ENCODE measurements at places on chromosomes 6 and 20. TPM values are rescaled to one million over a fixed set of nuclear protein-coding genes. Genes with fewer than 3 reads are reported as not detected.
A peak's percentile ranks its signal among the peaks of the same experiment; 100 is the strongest.

DNA sequence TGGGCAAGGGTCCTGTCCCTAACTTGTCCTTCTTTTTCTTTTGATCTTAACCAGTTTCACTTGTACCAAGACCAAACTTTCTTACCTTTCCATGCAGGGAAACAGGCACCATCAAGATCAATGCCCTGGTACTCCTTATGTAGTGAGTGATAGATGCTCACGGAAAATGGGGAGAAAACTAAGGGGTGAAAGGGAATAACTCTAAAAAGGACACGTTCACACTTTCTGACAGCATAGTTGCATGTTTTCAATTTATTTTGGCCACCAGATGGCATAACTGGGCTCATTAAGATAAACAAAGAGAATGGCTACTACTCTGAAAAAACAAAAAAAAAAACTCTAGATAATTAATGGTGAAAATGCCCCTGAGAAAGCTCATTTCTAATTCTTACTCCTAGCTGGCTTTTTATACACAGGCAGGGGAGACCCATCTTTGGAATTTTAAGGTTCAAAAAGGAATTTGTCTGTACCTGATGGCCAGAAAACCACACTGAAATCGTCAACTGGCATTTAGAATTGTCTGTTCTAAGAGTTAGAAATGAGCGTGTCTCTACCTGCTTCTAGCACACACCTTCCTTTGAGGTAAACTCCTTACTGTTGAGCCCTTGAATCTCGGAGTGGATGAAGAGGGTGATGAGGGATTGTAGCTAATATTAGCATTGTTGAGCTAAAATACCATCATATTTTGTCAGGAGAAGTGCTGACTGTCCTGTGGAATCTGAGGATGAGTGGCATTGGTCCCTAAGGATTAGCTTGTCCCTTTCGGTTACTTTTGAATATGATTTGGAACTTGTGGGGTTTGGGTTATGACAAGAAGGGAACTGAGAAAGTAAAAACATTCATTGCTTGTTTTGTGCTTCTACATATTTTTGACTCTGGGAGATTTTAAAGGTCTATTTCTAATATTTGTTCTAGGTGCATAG lies 62.2 kb upstream of the DDR1 start:
- DNase-seq, result no peak

- DNase-seq, result peak; percentile 77
Measured at GRCh38 chr20:21101932-21102575, 4.1 kb downstream of the LINC00237 start.

DNA sequence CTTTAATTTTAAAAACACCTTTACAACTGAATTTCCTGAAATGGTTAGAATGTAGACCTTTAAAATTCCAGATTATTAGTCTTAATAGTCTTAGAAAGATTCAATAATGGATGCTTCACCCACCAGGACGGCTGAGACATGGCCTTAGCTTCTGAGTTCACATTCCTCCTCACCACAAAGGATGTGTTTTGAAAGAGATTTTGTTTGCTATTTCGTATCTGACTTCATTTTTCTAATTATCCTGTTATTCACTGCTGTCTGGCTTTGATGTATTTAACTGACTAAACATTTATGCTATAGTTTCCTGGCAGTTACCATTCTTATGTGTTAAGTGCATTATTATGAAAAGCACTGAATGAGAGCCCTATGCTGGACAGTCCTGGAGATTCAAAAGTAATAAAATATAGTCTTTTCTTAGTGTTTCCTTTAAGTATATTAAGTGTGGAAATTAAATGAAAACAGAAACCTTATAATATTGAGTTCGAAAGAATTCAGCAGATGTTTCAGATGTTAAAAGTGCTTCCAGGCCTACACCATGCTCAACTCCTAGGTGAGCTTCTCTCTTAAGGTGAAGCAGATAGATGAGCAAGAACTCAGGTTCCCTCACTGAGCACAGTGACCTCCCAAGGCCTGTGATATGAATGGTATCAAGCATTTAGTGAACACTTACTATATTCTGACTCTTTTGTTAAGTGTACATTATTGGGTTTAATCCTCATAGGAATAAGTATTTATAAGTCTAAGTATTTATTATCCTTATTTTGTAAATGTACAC lies 40.3 kb downstream of the MAP3K4 start:
- DNase-seq, result no peak

DNA sequence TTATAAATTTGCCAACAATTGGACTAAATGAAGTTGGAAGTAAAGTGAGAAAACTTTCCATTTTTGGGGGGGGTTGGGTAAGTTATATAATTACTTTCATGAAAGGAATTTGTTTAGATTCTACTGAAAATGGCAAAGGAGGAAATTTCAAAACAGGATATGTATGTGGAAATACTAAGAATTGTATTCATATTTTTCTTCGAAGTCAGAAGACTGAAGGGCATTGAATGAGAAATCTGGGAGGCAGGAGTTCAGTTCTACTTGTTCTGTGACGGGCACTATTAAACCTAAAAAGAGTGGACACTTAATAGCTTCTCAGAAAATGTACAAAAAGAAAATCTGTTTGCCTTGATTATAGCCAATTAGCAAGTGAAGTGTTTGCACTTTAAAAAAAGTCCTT lies 114.7 kb downstream of the PRIM2 start:
- DNase-seq, result no peak

- no peak for DNase-seq
Measured at GRCh38 chr6:162029873-162030576, 697.5 kb downstream of the PRKN start.

GRCh38 chr6:107820338-107821261 lies 3.5 kb downstream of the SCML4 start:
- no peak for DNase-seq

DNA sequence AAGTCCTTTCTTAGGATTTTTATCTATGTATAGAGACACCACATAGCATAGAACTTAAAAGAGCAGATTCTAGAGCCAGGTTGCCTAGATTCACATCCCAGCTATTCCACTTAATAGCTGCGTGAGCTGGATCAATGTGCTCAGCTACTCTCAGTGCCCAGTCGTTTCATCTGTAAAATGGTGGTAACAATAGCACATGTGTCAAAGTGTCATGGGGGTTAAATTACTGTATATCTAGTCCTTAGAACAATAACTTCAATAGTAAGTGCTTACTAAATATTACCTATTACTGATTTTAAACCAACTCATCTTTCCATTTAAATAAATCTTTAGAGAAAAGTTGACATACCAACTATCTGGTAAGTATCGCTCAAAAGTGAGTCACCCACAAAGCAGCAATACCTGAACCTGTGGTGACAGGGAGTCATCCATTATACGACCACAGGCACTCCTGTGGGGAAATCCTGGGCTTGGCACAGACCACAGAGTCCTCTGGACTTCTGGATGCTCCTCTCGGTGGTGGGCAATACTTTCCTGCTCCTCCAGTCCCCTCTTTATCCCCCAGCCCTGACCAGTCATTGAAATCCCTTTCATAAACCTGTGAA lies 154.8 kb downstream of the PDSS2 start:
- DNase-seq, result no peak

DNA sequence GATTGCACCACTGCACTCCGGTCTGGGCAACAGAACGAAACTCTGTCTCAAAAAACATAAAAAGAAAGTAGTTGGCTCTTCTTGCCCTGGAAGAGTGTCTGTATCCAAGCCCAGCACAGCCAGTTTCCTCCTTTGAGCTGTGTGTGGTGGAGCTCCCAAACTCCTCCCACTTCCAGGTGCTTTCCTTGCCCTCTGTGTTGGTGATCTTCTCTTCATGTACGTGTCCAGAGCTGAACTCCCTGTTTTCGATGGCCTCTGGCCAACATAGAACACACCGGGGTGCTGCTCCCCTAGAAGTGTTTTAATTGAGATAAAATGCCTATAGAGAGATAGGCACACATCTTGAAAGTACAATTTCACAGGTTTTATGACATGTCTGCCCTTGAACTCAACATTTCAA lies 16.7 kb upstream of the SGK2 start:
- DNase-seq, result no peak

GRCh38 chr20:504632-505075 lies 38.9 kb downstream of the CSNK2A1 start:
- DNase-seq, result no peak

DNA sequence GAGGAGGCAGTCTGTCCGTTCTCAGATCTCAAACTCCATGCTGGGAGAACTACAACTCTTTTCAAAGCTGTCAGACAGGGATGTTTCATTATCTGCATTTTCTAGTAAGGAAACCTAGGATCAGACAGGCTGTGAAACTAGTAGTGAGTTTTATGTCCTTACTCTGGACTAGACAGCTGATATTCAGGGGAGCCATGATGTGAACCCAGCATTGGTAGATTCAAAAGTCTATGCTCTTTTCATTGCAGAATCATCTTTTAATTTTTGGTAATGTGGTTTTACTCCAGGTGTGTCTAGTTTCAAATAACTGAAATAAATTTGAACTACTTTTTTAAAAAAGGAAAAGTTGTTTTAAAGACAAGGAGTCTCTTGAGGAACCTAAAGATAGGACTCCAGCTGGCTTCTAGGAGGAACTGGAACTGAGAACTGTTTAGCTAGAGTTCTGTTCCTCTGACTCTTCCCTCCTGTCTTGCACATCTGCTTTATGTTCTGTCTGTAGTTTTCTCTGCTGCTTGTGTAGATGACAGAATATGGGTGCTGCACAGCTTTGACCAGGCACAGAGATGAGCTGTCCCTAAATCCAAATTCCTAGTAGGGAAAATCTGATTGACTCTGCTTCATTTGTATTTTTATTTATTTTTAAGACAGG lies 27.8 kb upstream of the RNF144B start:
- DNase-seq, result no peak

- no peak for DNase-seq
Measured at GRCh38 chr20:63153254-63154221, 62.4 kb downstream of the YTHDF1 start.

DNA sequence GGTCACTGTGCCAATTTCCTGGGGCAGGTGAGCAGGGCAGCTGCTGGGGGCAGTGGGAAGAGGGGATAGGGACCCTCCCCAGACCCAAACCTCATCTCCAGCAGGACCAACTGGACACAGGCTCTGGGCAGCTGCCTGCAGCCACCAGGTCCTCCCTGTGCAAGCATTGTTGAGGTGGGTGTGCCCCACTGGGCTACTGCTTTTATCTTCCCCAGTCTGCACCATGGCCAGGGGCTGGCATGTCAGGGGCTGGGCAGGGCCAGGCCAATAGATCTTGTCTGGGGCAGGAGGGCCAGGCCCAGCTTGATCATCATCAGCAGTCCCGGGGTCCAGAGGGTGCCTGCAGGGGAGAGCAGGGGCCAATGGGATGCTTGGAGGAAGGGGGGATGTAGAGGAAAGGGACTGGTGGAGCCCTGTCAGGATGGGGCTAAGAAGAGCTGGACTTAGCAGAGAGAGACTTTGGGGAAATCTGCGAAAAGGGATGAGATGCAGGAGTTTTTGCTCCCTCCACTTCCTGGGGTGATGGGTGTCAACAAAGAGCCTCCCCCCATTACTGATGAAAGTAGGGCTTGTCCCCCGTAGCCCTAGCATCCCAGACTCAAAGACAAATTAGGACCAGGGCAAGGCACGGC lies 5.7 kb downstream of the EBF4 start:
- no peak for DNase-seq

GRCh38 chr6:105805501-105806023 lies 280.6 kb upstream of the PRDM1 start:
- no peak for DNase-seq

DNA sequence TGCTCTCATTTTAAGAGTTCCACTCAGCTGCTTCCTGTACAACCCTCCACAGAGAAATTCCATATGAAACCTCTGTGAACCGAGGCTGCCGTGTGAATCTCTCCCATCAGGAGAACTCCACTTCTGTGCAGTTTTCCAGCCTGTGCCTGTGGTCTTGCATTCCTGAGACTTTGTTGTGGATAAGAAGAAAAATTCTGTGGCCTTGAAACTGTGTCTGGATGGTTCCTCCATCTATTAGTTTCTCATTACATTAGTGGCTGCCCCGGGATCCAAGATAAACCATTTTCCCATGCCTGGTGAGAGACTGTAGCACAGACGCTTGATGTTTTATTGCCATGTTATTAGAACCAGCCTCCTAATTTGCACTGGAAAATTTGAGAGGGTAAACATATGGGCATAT lies 40.8 kb upstream of the TIAM2 start:
- no peak for DNase-seq

DNA sequence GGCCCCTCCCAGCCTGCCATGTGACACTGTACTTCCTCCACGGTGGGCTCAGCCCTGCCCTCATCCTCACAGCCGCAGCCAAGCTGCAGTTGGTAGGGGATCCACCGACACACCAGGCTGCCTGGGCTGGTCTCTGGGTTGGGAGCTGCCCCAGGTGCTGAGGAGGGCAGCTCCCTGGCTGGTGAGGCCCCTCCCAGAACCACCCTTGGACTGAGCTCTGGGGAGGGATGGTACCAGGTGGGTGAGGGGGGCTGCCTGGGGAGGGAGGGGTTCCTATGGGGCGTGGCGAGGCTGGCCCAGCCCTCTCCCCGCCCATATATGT lies 185 bp upstream of the TNFRSF6B start:
- peak; percentile 81 for DNase-seq

DNA sequence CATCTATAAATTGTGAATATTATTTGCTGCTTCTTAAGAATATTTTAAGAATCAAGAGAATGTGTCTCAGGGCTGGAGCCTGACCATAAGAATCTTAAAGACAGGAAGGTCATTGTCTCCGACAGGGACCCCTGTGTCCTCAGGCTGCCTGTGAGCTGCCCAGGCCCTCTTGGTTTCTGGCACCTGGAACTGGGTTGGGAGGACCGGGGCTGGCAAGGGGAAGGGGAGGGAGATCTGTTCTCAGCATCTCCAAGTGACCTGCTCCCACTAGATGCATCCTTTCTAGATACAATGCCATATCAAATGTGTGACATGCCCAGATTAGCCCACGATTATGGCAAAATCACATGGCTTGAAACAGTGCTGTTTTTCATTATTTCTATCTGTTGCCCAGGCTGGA lies 110.5 kb downstream of the SCML4 start:
- DNase-seq, result no peak

DNA sequence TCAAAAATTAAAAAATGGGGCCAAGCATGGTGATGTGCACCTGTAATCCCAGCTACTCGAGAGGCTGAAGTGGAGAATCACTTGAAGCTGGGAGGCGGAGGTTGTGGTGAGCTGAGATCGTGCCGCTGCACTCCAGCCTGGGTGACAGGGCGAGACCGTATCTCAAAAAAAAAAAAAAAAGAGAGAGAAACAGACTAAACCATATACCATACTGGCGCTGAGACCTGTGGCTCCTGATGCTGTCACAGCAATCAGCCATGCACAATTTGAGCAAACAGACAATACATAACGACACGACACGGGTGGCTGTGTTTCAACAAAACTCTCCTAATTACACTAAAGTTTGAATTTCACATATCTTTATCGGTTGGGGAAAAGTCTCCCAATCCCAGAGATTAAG lies 14.9 kb upstream of the CBFA2T2 start:
- no peak for DNase-seq

The CDSN gene
- polyA plus RNA-seq, result not detected

The GRM1 gene
- 0.82 TPM for polyA plus RNA-seq

The IP6K3 gene
- polyA plus RNA-seq, result 4.0 TPM

The SMPD2 gene
- 14.7 TPM for polyA plus RNA-seq

The SLC32A1 gene
- polyA plus RNA-seq, result not detected

The MRPL18 gene
- polyA plus RNA-seq, result 87.2 TPM

The VNN1 gene
- polyA plus RNA-seq, result 13.8 TPM

Data from kidney (tissue), 22 donors.